ENCODE measurements at places on chromosomes 16 and 17.

GRCh38 chr17:33500151-33500550, 207.1 kb upstream of the ASIC2 start:
- no peak for DNase-seq

GRCh38 chr17:49975531-49975930, 6.5 kb downstream of the DLX4 start:
- no peak for DNase-seq

- DNase-seq, result no peak
Observed at GRCh38 chr16:16036359-16036792, 87.0 kb downstream of the ABCC1 start.

DNA sequence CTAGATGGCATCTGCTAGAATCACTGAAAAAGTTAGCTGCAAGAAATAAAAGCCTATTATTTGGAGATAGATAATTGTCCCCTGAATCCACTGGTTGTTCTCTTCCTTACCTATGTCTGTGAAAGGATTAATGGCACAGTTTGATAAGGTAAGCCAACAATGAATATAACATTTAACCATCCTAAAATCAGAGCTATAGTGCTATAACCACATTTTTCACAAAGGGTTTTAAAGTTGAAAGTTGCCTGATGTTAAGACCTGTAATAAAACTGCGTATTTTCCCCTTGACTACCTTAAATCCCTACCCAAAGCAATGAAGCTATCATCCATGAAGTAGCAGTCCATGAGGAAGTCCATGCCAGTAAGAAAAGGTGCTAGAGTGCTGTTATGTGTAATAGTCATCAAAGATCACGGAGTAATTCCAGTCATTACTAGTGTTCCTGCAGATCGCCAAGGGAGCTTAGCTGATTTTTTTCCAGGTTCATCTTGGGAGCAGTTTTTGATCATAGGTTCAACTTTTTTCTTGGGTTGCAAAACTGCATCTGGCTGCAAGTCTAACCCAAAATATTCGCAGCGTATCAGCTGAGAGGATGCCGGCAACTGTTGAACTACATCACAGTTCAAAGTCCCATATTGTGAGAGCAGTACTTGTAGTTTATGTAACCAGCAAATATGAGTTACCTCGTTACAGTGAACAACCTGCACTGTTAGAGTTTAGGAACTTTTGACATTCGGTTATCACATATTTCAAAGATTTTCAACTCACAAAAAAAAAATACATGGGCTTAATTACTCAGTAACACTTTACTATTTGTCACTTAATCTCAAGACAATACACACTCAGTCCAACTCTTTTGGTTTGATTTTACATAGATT, 18.2 kb upstream of the RSL1D1 start:
- no peak for DNase-seq

GRCh38 chr17:16935786-16936185, 36.1 kb downstream of the TNFRSF13B start:
- no peak for DNase-seq

GRCh38 chr17:28110184-28110583, 67.7 kb downstream of the NLK start:
- DNase-seq, result no peak

DNA sequence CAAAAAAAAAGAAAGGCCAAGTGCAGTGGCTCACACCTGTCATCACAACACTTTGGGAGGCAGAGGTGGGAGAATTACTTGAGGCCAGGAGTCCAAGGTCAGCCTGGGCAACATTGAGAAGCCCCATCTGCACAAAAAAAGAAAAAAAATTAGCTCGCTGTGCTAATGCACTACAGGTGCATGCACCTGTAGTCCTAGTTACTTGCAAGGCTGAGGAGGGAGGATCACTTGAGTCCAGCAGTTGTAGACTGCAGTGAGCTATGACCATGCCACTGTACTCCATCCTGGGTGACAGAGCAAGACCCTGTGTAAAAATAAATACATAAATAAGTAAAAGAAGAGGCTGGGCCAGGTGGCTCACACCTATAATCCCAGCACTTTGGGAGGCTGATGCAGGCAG, 39.7 kb downstream of the DCAKD start:
- no peak for DNase-seq

- peak; percentile 36 for DNase-seq
Observed at GRCh38 chr16:24539850-24540601, 660 bp downstream of the RBBP6 start.

DNA sequence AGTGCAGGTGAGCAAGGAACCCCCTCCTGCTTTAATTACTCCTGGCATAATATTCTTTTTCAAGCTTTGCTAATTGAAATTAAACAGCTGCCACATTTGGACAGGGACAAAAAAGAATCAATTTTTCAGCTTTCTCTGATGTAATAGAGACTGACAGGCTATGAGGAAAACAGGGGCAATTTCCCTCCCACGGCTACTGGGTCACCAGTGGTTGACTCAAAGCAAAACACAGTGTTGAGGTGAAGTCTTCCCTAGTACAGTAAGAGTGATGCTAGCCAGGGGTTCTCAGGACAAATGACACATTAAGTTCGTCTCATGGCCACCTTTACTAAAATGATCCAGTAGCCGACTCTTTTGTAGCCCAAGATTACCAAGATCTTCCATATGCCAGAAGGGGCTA, 38.6 kb upstream of the PMFBP1 start:
- DNase-seq, result no peak

DNA sequence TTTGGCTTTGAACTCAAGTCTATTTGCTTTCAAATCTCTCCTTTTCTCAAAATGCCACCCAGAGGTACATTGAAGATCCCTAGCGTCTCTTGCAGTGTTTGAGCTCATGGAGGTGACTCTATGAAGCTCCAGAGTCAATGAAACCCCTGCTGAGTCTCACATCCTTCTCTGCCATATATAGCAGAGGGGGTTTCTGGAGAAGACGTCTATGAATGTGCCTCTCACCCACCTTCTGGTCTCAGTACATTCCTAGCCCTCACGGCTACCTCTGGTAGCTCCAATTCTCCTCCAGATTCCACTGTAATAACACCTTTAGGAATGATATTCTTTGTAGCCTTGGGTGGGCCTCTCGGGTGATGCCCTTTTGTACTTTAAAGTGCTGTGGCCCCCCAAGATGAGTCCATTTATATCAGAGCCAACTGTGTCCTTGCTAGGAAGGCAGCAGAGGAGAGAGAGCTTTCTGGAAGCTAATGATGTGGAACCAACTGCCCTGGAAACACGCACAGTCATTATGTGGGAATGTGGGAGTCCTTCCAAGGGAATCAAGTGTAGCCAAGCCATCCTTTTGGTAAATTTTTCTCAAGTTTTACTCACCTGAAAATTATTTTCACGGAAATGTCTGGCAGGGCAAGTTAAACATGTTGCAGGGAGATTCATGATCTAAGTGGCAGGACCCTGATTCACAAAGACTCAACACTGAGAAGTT, 123.4 kb downstream of the ASIC2 start:
- DNase-seq, result no peak

DNA sequence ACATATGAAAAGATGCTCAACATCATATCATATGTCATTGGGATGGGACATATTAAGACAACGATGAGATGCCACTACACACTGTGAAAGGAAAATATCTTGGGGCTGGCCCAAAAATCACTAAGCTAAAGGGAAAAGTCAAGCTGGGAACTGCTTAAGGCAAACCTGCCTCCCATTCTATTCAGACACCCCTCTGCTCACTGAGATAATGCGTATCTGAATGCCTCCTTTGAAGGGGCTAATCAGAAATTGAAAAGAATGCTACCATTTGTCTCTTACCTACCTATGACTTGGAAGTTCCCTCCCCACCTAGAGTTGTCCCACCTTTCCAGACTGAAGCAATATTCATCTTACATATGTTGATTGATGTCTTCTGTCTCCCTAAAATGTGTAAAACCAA, 11.2 kb upstream of the TRIM25 start:
- DNase-seq, result no peak

DNA sequence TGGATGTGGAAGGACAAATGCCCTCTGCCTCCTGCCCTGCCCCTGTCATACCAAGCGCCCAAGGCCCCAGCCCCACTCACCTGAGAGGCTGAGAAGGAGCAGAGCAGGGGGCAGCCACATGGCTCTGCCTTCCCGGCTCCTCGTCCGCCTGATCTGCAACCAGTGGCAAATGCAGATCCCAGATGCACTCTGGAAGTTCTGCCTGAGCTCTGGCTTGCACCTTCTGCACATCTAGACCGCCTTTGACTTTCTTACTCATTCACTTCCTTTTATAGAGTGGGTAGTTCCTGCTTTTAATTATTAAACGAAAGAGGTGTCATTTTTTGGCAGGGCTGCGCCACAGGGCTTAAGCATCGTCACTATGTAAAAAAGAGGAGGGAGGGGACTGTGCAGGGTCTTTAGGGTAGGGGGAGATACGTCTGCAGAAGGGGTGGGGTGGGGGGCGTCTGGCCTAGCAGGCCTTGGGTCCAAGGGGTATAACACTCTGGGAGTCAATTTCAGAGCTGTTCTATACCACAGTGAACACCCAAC, at the start of gene CD300LB:
TSS of gene CD300LB (minus strand) at position 245 of the 531 bp plus-strand sequence. CDS start at position 120, 125 bp downstream.
- DNase-seq, result no peak

DNA sequence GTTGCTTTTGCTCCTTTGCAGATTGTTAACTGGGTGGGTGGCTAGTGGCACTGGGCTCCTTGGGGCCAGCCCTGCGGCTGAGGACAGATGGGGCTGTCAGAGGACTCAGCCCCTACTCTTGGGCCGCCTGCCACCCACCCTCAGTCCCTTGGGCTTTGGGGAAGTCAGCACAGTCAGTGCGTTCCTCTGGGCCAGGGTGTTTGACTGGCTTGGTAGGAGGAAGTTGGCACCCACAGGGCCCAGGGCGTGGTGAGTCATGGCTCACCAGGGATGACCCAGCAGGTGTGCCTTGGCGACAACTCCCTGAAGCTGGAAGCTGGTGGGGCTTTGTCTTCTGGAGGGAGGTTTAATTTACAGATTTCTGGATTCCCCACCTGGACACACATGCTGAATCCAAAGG, 32.4 kb downstream of the HAPSTR1 start:
- no peak for DNase-seq

DNA sequence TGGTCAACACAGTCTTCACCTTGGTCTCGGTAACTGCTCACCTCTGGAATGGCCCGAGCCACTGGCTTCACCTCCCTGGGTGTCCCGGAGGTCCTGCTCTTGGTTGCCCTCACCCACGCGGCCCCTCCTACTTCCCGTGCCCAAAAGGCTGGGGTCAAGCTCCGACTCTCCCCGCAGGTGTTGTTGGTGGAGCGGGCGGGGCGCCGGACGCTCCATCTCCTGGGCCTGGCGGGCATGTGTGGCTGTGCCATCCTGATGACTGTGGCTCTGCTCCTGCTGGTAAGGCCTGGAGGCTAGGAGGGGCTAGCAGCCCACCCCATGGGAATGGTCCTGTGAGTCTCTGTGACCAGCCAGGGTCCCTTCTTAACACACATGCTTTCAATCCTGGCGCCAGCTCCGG, 3.4 kb downstream of the SLC2A4 start:
- DNase-seq, result no peak

DNA sequence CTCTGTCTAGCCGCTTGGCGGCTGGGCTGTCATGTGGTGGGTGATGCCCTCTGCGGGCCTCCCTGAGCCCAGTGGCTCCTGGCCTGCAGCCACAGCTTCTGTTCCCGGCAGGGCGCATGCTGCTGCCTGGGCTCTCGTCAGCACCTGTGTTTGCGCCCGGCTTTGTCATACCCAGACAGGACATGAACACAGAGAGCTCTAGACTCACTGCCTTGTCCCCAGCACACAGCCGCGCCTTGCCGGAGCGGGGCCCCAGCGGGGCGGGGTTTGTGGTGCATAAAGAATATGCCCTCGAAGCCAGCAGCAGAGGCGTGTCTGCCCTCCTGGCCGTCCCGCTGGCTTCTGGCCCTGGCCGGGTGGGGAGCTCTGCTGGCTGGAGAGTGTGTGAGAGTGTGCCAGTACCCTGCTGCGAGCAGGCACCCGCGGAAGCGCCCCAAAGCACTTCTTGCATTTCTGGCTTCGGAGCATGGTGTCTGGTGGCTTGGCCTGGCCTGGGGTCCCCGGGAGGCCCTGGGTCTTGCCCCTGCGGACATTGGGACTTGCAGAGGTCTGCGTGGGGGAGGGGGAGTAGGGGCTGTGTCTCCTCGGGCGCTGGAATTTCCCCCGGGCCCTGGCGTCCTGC, 14.4 kb downstream of the ASPSCR1 start:
- DNase-seq, result no peak
